Peyer's patch (tissue), 4 donors: ENCODE measurements at places on chromosomes 3 and 15.

GRCh38 chr3:109177908-109178307, 41.4 kb downstream of the C3orf85 start:
- DNase-seq: no peak

- no peak for DNase-seq
Observed at GRCh38 chr3:10137178-10137577, 4.4 kb upstream of the VHL start.

- DNase-seq: no peak
Observed at GRCh38 chr3:20218215-20218614, 32.2 kb upstream of the SGO1 start.

DNA sequence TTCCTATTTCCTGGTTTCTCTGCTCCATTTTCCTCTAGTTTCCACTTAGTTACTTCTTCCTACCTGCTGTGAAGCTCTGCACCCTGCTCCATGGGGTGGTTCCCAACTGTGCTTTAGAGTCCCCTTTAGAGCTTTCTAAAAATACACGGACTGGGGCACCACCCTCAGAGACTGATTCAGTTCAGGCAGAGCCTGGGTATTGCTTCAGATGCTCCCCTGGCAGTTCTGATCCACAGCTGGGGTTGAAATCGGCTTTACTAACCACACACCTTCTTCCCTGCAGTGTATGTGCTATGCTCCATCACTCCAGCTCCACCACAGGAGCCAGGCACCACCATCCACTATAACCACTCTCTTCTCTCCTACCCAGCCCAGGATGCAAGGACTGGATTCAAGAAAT, 12.6 kb downstream of the ANP32A start:
- DNase-seq: no peak

DNA sequence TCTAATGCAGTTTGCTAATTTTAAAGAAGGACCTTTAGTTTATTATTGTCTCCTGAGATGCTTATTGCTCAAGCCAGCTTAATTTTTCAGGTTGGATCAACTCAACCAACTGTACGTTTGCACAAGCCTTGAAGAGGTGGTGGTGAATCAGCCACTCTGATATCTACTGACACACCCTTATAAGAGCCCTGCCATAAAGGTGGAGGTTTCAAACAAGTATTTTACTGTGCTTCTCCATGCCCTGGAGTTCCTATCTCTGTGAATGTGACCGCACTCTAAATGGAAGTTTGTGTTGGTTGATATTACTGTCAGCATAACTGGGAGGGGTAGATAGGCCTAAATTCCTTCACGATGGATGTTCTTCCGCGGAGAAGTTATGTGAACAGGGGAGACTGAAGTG, 297.3 kb upstream of the UBE2E1 start:
- no peak for DNase-seq

- DNase-seq: no peak
Observed at GRCh38 chr3:24196526-24196925, 251.4 kb downstream of the NR1D2 start.

DNA sequence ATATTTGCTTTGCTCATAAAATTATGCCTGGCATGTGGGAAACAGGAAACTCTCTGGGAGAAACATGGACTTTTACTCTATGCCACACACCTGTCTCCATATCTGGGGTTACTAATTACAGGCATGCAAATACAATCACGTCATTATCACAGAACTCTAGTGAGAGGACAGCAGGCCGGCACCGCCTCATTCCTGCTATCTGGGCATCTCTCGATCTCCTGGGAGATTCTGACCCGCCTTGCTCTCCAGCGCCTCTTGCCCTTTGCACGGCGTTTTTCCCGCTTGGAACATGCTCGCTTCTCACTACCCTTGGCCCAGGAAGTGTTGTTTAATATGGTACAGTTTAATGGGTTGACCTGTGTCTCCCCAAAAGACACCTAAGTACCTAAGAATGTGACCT, 45.4 kb upstream of the PARL start:
- peak; percentile 89 for DNase-seq

GRCh38 chr3:115828401-115828800, 205.1 kb downstream of the GAP43 start:
- DNase-seq: no peak

GRCh38 chr3:43161684-43162229, 55.9 kb upstream of the POMGNT2 start:
- DNase-seq: no peak

DNA sequence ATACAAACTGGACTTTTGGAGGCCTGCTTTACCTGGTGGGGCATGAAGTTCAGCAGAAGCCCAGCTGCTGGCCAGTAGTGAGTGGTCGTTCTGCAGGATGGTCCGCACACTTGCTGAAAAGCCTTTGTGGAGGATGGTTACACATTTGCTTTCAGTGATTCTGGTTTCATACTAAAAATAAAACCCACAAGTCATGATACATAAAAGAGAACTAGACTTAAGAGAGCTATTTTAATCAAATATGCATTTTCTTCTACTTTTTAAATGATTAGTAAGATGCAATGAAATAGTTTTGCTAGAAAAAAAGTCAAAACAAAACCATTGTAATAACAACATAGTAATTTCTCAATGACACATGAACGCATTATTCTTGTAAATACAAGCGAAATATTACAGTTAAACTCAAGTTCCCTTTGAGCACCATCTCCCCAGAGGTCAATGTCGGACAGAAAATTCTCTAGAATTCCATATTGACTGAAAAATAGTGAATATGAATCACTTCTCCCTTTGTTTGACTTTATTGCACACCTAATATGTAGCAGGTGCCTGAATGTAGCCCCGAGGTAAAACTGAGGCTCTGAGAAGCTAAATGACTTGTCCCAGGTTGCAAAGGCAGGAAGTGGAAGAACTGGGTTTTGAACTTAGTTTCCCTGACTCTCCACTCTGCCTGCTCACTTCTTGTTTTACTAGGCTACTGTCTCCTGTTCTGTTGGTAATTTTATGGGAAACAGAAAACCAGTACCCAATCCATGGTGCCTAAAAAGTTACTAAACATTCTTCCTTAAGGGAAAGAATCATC, 8.3 kb downstream of the IL5RA start:
- DNase-seq: no peak

- DNase-seq: peak; percentile 79
Observed at GRCh38 chr15:38072348-38073177, 138.1 kb downstream of the TMCO5A start.

GRCh38 chr3:192831111-192831644, 86.5 kb downstream of the MB21D2 start:
- DNase-seq: no peak

DNA sequence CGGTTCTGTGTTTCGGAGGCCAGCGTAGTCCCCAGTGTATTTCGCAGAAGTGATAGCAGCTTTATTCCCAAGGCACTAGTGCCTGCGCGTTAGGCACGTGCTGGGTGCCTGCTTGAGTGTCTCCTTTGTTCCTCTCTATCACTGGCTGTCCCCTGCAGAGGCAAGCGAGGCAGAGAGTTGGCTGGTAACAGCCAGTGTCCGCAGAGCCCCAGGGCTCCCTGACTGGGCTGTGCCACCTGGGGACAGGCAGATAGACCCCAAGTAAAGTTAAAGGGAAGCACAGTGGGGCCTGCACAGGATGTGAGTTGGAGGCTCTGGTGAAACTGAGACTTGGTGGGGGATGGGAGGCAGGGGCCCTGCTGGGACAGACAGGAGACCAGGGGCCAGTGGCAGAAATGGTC, 50.7 kb downstream of the APBA2 start:
- DNase-seq: peak; percentile 37
